Gastrocnemius medialis (tissue), 4 donors: ENCODE measurements at places on chromosomes 1 and 21. TPM values are rescaled to one million over a fixed set of nuclear protein-coding genes. Genes with fewer than 3 reads are reported as not detected.

Gene RGS8
- total RNA-seq: not detected

Gene KCNT2
- total RNA-seq: 0.88 TPM

Gene KRTAP13-2
- not detected for total RNA-seq

Gene AK5
- 0.07 TPM for total RNA-seq

Gene PRKAA2
- 78.0 TPM for total RNA-seq

Gene RGSL1
- not detected for total RNA-seq

Gene TIPRL
- total RNA-seq: 24.4 TPM

GRCh38 chr1:78553859-78554258, 63.1 kb downstream of the PTGFR start:
- H3K27me3 ChIP-seq: no peaks in the 10 kb centered on the region
- no peak for DNase-seq
- H3K4me3 ChIP-seq: no peak overlapping the region
- H3K36me3 ChIP-seq: no peaks in the 10 kb centered on the region

- peak; percentile 49 for DNase-seq
- no peaks in the 10 kb centered on the region for H3K27me3 ChIP-seq
- no peak overlapping the region for H3K4me3 ChIP-seq
- no peaks in the 10 kb centered on the region for H3K36me3 ChIP-seq
These were observed 72.7 kb upstream of the AK4 start for GRCh38 chr1:65075123-65075976.

DNA sequence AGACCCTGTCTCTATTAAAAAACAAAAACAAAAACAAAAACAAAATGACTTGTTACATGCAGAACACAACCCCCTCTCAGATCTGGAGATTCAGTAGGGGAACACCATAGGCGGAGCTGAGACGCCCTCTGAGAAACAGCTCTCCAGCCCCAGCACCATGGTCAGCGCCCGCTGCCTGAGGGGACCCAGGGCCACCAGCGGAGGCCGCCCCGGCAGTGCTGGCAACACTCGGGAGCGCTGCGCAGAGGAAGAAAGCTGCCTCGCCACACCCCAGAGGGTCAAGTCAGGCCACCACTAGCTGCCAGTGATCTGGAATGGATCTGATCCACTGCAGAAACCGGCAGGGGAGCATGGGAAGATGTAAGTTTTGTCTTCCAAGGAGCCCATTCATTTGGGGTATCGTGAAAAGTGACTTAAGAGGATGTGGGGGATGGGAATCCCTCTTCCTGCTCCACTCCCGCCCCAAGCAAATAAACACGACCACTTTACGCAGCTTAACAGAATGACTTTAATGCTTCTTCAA, 3.1 kb downstream of the ACTA1 start:
- H3K36me3 ChIP-seq: no peaks in the 10 kb centered on the region
- no peak overlapping the region for H3K4me3 ChIP-seq
- H3K27me3 ChIP-seq: no peaks in the 10 kb centered on the region
- no peak for DNase-seq

- DNase-seq: no peak
- no peaks in the 10 kb centered on the region for H3K27me3 ChIP-seq
- H3K4me3 ChIP-seq: no peak overlapping the region
- H3K27ac ChIP-seq: no peak overlapping the region
These were observed 83.3 kb upstream of the COL24A1 start for GRCh38 chr1:86239894-86240293.

GRCh38 chr1:182598296-182598695, 5.9 kb downstream of the RGS16 start:
- H3K27me3 ChIP-seq: no peaks in the 10 kb centered on the region
- DNase-seq: no peak
- no peak overlapping the region for H3K4me3 ChIP-seq
- peaks cover 13% of the 10 kb centered on the region for H3K4me1 ChIP-seq
- no peak overlapping the region for H3K27ac ChIP-seq
- H3K36me3 ChIP-seq: no peaks in the 10 kb centered on the region

- DNase-seq: no peak
- H3K4me1 ChIP-seq: no peaks in the 10 kb centered on the region
- no peak overlapping the region for H3K4me3 ChIP-seq
- no peaks in the 10 kb centered on the region for H3K27me3 ChIP-seq
- H3K36me3 ChIP-seq: no peaks in the 10 kb centered on the region
These were observed 134.5 kb downstream of the HHIPL2 start for GRCh38 chr1:222413436-222413835.

DNA sequence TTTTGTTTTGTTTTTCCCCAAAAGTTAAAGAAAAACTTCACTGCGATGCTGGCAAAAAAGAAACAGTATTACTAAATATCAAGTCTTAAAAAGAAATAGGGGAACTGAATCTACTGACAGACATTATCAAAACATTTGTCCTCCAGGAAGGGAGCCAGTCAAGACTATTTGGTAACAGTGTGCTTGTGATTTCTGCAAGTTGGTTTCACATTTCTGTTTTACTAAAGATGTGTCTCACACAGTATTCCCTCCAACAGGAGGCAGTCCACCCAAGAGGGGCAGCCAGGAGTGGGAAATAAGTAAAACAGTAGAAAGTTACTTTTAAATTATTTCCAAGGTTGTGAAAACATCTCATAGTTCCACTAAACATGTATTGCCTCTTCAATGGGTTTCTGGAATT, 74.4 kb upstream of the SDC3 start:
- no peaks in the 10 kb centered on the region for H3K27me3 ChIP-seq
- no peak overlapping the region for H3K4me3 ChIP-seq
- H3K36me3 ChIP-seq: peaks cover 18% of the 10 kb centered on the region
- peaks cover 61% of the 10 kb centered on the region for H3K4me1 ChIP-seq
- DNase-seq: peak; percentile 49

- H3K27ac ChIP-seq: no peak overlapping the region
- no peaks in the 10 kb centered on the region for H3K4me1 ChIP-seq
- peaks cover 63% of the 10 kb centered on the region for H3K36me3 ChIP-seq
- no peaks in the 10 kb centered on the region for H3K27me3 ChIP-seq
- H3K4me3 ChIP-seq: no peak overlapping the region
These were observed 13.5 kb downstream of the RCC2 start for GRCh38 chr1:17425806-17426600.

GRCh38 chr1:212930986-212931678, 19.2 kb upstream of the VASH2 start:
- H3K27ac ChIP-seq: no peak overlapping the region
- no peaks in the 10 kb centered on the region for H3K27me3 ChIP-seq
- H3K4me1 ChIP-seq: no peaks in the 10 kb centered on the region

DNA sequence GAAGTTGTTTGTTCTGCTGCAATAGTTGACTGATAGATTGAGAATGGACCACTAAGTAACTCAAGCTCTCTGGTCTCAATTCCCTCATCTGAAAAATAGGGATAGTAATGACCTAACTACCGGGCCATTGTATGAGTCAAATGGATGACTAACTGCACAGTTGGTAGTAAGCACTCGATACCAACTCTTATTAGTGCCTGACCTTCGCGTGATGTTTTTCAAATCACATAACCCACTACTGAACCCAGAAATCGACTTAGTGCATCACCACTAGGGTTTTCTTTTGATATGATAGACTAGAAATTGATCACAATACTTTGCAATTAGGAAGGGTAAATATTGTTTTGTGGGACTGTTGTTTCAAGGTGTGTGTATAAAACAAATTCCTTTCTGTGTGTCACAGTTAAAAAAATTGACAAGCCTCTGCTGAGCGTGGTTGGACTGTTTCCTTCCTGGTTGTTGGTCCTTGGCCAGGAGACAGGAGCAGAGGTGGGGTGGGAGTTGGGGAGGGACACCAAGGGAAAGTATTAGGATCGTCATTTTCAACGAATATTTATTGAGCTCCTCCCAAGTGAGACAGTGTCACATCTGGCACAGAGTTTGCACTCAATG, 54.0 kb upstream of the LRP8 start:
- no peak overlapping the region for H3K4me3 ChIP-seq
- no peaks in the 10 kb centered on the region for H3K4me1 ChIP-seq
- no peak overlapping the region for H3K27ac ChIP-seq
- no peak for DNase-seq
- H3K36me3 ChIP-seq: no peaks in the 10 kb centered on the region

DNA sequence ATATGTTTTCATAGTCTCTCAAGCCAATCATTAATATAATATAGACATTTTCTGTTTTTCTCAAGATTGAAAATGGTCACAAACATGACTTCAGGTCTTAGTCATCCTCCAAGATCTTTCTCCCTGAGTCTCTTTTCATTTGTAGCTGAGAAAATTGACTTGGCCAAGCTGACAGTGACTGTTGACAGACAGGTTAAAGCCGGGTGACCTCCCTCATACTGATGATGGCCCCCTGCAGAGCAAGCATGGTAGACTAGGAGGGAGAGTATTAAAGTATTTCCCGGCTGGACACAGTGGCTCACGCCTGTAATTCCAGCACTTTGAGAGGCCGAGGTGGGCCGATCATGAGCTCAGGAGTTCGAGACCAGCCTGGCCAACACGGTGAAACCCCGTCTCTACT, 6.8 kb upstream of the KIAA1614 start:
- H3K4me3 ChIP-seq: no peak overlapping the region
- no peak overlapping the region for H3K27ac ChIP-seq
- no peak for DNase-seq

DNA sequence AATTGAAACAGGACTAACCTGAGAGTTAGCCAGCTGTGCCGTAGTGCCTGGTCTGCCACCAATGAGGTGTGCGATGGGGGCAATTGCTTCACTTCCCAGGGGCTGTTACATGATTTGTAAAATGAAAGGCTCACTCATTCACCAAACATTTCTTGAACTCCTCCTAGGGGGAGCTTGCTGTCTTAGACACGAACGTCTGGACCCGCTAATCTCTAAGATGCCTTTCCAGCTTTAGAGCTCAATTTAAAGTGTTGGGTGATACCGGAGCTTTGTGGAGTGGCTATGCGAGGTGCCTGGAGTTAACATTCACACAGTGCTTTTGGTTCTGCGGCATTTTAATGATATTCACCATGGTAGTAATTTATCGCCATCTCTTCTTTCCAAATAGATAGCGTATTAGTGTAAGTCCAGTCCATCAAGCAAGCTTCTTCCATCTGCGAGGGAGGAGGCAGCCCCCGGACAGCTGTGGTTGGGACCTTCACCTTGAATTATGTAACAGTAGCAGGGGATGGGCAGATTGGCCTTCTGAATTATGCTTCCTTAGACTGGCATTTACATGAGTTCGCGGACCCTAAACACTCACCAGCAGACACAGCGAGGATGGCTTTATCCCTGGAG, 179.9 kb downstream of the ADSS2 start:
- no peak for DNase-seq
- no peaks in the 10 kb centered on the region for H3K27me3 ChIP-seq
- no peak overlapping the region for H3K4me3 ChIP-seq
- no peak overlapping the region for H3K27ac ChIP-seq

- peak overlapping the region; percentile 72 for H3K27ac ChIP-seq
- DNase-seq: peak; percentile 38
- H3K27me3 ChIP-seq: no peaks in the 10 kb centered on the region
- H3K36me3 ChIP-seq: no peaks in the 10 kb centered on the region
- no peak overlapping the region for H3K4me3 ChIP-seq
- peaks cover 37% of the 10 kb centered on the region for H3K4me1 ChIP-seq
These were observed 380.3 kb downstream of the PLPP3 start for GRCh38 chr1:56199061-56199460.

DNA sequence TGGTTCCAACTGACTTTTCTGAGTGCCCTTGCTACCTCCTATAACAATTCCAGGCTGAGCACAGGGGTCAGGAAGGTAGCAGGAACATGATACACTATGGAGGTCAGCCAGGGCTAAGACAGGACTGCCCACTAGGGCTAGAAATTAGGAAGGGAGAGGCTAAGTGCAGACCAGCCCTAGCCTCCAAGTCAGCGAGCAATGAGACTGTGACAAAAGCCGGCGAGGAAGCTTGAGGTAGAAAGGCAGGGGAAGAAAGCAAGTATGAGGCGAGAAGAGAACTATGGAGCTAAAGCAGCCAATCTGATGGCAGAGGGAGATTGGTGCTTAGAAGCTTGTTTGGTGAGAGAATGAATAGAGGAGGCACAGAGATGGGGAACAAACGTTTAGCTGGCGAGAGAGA, 4.7 kb downstream of the UROD start:
- no peak for DNase-seq
- H3K36me3 ChIP-seq: no peaks in the 10 kb centered on the region
- H3K27ac ChIP-seq: no peak overlapping the region
- H3K4me1 ChIP-seq: peaks cover 19% of the 10 kb centered on the region
- no peaks in the 10 kb centered on the region for H3K27me3 ChIP-seq

GRCh38 chr1:24009406-24009805, 29.3 kb upstream of the SRSF10 start:
- no peak overlapping the region for H3K27ac ChIP-seq
- no peaks in the 10 kb centered on the region for H3K27me3 ChIP-seq
- H3K36me3 ChIP-seq: no peaks in the 10 kb centered on the region
- DNase-seq: no peak
- H3K4me3 ChIP-seq: no peak overlapping the region

- no peaks in the 10 kb centered on the region for H3K4me1 ChIP-seq
- no peaks in the 10 kb centered on the region for H3K27me3 ChIP-seq
- no peak overlapping the region for H3K4me3 ChIP-seq
- no peaks in the 10 kb centered on the region for H3K36me3 ChIP-seq
These were observed 484.1 kb upstream of the NFIA start for GRCh38 chr1:60598041-60598910.

DNA sequence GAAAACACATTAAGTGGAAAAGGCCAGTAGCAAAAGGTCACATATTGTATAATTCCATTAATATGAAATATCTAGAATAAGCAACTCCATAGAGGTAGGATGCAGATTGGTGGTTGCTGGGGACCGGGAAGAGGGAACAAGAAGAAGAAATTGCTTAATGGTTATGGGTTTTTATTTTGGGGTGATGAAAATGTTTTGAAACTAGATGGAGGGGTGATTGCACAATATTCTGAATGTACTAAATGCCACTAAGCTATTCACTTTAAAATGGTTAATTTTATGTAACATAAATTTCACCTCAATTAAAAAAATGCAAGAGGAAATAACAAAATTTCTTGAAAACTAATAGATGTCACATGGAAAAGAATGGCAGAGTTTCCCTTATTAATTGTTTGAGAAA, 6.7 kb downstream of the KIAA0040 start:
- H3K36me3 ChIP-seq: no peaks in the 10 kb centered on the region
- H3K27ac ChIP-seq: no peak overlapping the region
- H3K4me1 ChIP-seq: peaks cover 3% of the 10 kb centered on the region

DNA sequence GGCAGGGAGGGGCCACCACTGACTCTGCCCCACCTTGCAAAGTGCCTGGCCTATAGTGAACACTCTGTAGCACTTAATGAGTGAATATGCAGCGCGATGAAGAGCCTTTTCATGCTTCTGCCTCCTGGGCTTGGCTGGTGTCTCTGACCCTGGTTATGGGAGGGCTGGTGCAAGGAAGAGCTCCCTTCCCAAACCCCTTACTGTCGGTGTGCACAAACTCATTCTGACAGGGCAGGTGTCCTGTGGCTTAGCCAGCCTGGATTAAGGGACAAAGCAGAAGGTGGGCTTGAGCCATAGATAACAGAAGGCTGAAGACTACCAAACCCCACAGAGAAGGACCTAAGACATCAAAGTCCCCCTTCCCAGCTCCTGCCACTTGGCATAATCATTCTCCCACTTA, 2.0 kb upstream of the NCMAP start:
- H3K4me1 ChIP-seq: peaks cover 7% of the 10 kb centered on the region
- H3K27ac ChIP-seq: no peak overlapping the region

GRCh38 chr1:85289848-85290335, 13.5 kb upstream of the BCL10 start:
- no peaks in the 10 kb centered on the region for H3K4me1 ChIP-seq
- H3K27me3 ChIP-seq: no peaks in the 10 kb centered on the region
- no peaks in the 10 kb centered on the region for H3K36me3 ChIP-seq
- no peak overlapping the region for H3K27ac ChIP-seq

GRCh38 chr1:100955322-100955721, 59.4 kb downstream of the SLC30A7 start:
- H3K27ac ChIP-seq: no peak overlapping the region
- H3K4me3 ChIP-seq: no peak overlapping the region
- peaks cover 16% of the 10 kb centered on the region for H3K36me3 ChIP-seq
- no peaks in the 10 kb centered on the region for H3K27me3 ChIP-seq
- no peaks in the 10 kb centered on the region for H3K4me1 ChIP-seq
